ENCODE measurements at places on chromosomes 6 and 20.

- no peak for ATAC-seq
Observed at GRCh38 chr6:107801173-107801886, 22.8 kb downstream of the SCML4 start.

- ATAC-seq = no peak
Observed at GRCh38 chr6:19204445-19204844, 632.7 kb upstream of the ID4 start.

GRCh38 chr20:33431797-33432381, 11.7 kb downstream of the SNTA1 start:
- no peak for ATAC-seq

DNA sequence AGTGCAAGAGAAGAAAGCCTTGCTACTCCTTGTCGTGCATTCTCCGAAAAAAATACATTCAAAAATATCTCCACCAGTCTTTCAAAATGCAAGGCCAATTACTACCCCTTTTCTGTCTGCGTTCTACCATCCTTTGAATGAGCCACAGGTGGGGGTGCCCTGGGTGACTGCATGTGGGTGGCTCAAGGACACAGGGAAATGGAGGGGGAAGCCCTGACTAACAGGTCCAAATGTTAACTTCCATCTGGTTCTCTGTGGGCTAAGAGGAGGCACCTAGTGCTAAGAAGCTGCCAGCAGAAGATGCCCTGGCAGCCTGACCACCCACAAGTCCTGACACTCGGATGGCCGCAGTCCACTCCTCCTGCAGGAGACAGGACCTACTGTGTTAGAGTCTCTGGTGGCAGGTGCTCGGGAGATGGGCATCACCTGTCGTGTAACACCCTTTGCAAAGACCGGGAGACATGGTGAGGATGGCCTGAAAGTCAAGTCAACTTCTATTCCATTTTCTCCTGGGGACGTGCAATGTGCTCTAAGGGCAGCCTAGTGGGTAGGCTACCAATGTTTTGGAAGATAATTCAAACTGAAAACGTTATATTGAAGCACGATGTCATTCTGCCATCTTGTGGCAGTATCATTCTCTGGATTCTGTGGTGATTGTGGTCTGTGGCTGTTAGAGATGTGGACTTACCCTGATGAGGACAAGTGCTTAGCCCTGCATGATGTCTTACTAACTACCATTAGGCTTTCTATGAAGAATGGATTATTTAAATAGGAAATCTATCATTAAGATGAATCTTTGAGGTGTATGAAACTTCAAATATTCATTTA, 27.4 kb upstream of the IGF2R start:
- no peak for ATAC-seq

DNA sequence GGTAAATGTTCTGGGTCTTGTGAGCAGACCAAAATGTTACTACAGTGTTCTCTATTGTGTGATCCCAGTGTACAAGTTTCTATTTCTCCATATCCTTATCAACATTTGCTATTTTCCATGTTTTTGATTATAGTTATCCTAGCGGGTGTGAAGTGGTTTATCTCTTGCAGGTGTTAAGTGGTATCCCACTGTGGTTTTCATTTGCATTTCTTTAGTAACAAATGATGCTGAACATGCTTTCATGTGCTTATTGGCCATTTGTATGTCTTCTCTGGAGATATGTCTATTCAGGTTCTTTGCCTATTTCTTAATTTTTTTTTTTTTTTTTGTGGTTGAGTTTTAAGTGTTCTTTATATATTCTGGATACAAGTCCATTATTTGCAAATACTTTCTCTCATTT, 35.5 kb downstream of the NSFL1C start:
- no peak for ATAC-seq

DNA sequence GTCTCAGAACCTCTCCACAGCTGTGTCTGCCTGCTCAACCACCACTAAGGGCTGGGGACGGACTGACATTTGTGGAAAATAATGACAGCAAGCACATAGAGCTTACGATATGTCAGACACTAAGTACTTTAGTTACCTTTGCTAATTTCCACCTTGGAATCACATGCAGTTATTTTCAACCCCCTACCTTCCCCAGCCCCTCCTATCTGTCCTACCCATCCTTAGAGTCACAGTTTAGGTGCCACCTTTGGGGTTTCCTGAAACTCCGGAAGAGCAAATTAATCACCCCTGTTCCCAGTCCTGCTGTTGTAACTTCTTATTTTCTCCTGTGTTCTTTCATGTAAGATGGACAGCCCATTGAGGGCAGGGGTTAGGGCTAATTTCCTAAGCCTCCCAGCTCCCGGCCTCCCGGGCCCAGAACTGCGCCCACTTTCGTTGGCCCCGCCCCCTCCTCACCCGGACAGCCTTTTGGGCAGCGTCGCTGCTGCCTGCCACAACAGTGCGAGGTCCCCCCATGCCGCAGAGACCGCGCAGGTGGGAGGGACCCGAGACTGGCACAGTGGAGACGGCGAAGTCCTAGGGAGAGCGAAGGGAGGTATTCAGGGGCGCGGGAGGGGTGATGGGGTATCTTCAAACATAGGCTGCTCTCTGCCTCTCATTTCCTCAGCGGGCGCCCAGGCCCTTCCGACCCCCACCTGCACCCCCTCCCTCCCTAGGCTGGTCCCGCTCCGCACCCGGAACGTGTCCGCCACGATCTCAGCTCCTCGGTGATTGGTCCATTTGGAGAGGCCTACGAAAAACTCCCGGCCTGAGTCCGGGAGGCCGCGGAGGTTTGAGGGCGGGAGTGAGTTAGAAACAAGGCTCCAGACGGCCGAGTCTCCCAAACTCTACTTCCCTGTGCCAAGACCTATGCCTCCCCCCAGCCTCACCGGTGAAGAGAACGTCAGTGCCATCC, 1.1 kb downstream of the DDAH2 start:
- no peak for ATAC-seq

- ATAC-seq = no peak
Observed at GRCh38 chr20:30816182-30816645, 441.2 kb upstream of the DEFB115 start.

Measured in gastroesophageal sphincter (tissue), 4 donors.